ENCODE measurements at places on chromosomes 7 and 10. TPM values are rescaled to one million over a fixed set of nuclear protein-coding genes. Genes with fewer than 3 reads are reported as not detected.

DNA sequence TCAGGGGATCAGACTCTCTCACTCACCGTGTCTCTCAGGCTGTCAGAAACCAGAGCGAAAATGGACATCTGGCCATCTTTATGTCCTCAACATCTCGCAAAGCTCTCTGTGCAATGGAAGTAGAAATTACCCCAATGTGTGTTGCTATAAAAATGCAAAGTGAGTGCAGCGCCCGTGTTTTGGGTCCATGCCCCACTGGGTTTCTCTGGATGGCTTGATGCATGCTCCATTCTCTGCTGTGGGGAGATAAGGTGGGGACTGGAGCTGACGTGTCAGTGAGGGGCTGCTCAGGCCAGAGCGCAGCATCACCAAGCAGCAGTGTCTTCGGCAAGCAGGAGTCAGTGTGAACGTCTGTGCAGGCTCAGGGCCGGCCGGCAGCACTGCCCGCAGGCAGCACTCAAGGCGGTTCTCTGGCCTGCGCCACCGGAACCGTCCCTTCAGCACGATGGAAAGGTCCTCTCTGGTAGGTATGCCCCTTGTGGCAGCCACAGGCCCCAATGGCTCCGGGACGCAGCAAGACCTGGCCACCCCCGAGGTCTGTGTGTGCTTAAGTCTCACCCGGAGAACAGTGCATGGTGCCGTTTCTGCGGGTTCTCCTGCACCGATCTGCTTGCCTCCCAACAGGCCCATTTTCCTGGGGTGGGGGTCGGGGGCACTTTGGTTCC is 30.2 kb downstream of the WDR86 start:
- H3K27me3 ChIP-seq, result peaks cover 28% of the 10 kb centered on the region
- DNase-seq, result no peak
- peaks cover 17% of the 10 kb centered on the region for H3K36me3 ChIP-seq
- no peak overlapping the region for H3K4me3 ChIP-seq
- no peak overlapping the region for H3K27ac ChIP-seq

GRCh38 chr10:133132473-133133291 is 27.3 kb upstream of the KNDC1 start:
- DNase-seq, result no peak
- H3K27ac ChIP-seq, result no peak overlapping the region
- H3K27me3 ChIP-seq, result no peaks in the 10 kb centered on the region
- no peaks in the 10 kb centered on the region for H3K36me3 ChIP-seq

The ANKRD1 gene
- not detected for total RNA-seq

The OR9A2 gene
- not detected for total RNA-seq

The TRIL gene
- total RNA-seq, result 0.39 TPM

DNA sequence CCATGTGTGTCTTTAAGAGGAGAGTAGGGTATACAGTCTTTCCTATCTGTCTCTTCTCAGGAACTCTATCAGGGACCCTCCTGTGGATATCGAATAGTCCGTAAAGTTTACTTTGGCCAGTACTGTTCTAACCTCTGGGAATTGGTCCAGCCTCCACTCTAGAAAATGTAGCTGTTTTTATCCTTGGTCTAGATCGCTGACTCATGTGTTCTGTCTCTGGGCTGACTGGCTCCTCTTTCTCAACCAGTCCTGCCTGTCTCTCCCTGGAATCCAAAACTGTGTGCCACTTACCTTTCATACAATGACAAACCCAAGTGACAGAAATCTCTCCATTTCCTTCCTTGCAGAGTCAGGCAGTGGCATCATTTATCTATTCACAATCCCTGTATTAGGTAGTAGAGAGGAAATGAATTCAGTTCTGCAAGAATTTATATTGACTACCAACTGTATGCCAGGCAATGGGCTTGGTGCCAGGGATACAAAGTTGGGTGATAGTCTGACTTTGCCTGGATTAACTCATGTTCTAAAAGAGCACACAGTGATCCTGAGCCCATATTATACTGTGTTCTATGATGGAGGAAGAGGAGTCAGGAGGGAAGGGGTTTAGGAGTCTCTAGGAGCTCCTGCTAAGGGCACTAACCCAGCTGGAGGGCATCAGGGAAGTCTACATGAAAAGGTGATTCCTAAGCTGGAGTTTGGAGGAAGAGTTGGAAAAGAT is 232.7 kb downstream of the LRMDA start:
- no peaks in the 10 kb centered on the region for H3K4me1 ChIP-seq
- no peak for DNase-seq
- no peak overlapping the region for H3K27ac ChIP-seq
- no peaks in the 10 kb centered on the region for H3K36me3 ChIP-seq
- no peak overlapping the region for H3K4me3 ChIP-seq

The TWIST1 gene
- total RNA-seq, result 5.6 TPM

DNA sequence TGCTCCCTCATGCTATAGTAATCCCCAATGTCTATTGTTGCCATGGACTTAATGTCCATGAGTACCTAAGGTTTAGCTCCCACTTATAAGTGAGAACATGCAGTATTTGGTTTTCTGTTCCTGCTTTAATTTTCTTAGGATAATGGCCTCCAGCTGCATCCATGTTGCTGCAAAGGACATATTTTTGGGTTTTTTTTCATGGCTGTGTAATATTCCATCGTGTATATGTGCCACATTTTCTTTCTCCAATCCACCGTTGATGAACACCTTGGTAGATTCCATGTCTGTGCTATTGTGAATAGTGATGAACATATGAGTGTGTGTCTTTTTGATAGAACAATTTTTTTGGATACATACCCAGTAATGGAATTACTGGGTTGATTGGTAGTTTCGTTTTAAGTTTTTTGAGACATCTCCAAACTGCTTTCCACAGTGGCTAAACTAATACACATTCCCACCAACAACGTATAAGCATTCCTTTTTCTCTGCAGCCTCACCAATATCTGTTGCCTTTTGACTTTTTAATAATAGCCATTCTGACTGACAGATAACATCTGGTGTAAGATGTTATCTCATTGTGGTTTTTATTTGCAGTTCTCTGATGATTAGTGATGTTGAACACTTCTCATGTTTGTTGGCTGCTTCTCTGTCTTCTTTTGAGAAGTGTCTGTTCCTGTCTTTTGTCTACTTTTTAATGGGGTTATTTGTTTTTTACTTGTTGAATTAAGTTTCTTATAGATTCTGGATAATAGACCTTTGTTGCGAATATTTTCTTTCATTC is 68.8 kb upstream of the IFRD1 start:
- H3K36me3 ChIP-seq, result no peaks in the 10 kb centered on the region
- H3K27me3 ChIP-seq, result peaks cover 17% of the 10 kb centered on the region
- no peak overlapping the region for H3K27ac ChIP-seq
- H3K4me1 ChIP-seq, result no peaks in the 10 kb centered on the region
- DNase-seq, result no peak

- no peaks in the 10 kb centered on the region for H3K27me3 ChIP-seq
- H3K27ac ChIP-seq, result peak overlapping the region; percentile 35
- H3K4me1 ChIP-seq, result peaks cover 31% of the 10 kb centered on the region
- H3K36me3 ChIP-seq, result peaks cover 28% of the 10 kb centered on the region
- no peak overlapping the region for H3K4me3 ChIP-seq
- DNase-seq, result no peak
Measured at GRCh38 chr7:129471402-129471827, 30.9 kb upstream of the SMKR1 start.

GRCh38 chr10:121590772-121591171 is 7.5 kb downstream of the FGFR2 start:
- no peaks in the 10 kb centered on the region for H3K4me1 ChIP-seq
- no peak overlapping the region for H3K27ac ChIP-seq
- peaks cover 17% of the 10 kb centered on the region for H3K27me3 ChIP-seq
- no peak for DNase-seq
- H3K4me3 ChIP-seq, result no peak overlapping the region

GRCh38 chr7:129123510-129123857 is 21.0 kb upstream of the TSPAN33 start:
- H3K36me3 ChIP-seq, result peaks cover 11% of the 10 kb centered on the region
- no peak for DNase-seq
- peaks cover 39% of the 10 kb centered on the region for H3K4me1 ChIP-seq
- no peak overlapping the region for H3K27ac ChIP-seq

The AOAH gene
- 12.3 TPM for total RNA-seq

DNA sequence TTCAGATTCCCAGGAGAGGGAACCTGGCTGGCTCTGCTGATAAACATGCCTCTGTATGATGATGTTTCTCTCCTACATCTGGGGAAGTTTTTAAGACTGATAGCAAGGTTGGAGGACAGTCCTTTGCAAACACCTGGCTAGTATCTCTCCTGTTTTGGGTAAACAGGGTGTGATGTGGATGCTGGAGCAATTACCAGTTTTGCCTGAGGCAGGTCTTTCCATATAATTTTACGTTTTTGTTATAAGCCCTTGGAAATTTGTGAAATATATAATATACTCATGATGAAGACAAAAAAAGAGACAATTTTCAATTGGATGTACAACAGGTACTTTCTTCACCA is 138.6 kb downstream of the ADAM22 start:
- H3K27me3 ChIP-seq, result peaks cover 1% of the 10 kb centered on the region
- no peaks in the 10 kb centered on the region for H3K36me3 ChIP-seq
- no peak overlapping the region for H3K4me3 ChIP-seq

GRCh38 chr10:97608991-97609561 is 19.6 kb downstream of the C10orf62 start:
- no peaks in the 10 kb centered on the region for H3K36me3 ChIP-seq
- DNase-seq, result no peak
- no peaks in the 10 kb centered on the region for H3K4me1 ChIP-seq
- no peaks in the 10 kb centered on the region for H3K27me3 ChIP-seq
- H3K27ac ChIP-seq, result no peak overlapping the region

The ADCY1 gene
- 2.9 TPM for total RNA-seq

GRCh38 chr10:64626924-64627323 is 1105.7 kb downstream of the REEP3 start:
- no peak overlapping the region for H3K27ac ChIP-seq
- H3K4me1 ChIP-seq, result no peaks in the 10 kb centered on the region
- DNase-seq, result no peak

The IMMP2L gene
- 16.0 TPM for total RNA-seq

DNA sequence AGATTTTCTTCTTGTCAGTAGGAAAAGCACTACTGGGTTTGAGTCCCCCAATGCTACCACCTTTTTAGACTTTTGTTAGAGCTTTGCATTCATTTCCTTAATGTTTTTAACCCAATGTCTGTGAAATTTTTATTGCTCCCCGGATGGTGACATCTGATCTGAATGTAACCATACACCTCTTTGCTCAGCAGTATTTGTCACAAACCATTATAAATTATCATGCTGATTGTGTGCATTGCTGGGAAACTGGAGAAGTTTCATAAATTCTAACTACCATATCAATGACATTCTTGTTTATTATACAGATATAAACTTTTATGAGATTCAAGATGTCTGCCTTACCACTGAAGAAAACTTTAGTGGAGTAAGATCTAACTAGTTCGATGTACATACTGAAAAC is 8.5 kb downstream of the NRP1 start:
- H3K36me3 ChIP-seq, result no peaks in the 10 kb centered on the region
- H3K4me1 ChIP-seq, result peaks cover 9% of the 10 kb centered on the region
- no peak overlapping the region for H3K4me3 ChIP-seq
- DNase-seq, result no peak
- peaks cover 22% of the 10 kb centered on the region for H3K27me3 ChIP-seq
- no peak overlapping the region for H3K27ac ChIP-seq

The RPEL1 gene
- not detected for total RNA-seq

GRCh38 chr10:28842321-28842720 is 165.0 kb downstream of the BAMBI start:
- no peaks in the 10 kb centered on the region for H3K36me3 ChIP-seq
- H3K4me1 ChIP-seq, result no peaks in the 10 kb centered on the region
- H3K27ac ChIP-seq, result no peak overlapping the region
- no peak overlapping the region for H3K4me3 ChIP-seq
- no peak for DNase-seq

All from activated T-helper 1 cell treated with anti-CD3 and anti-CD28 coated beads, Interleukin-12 subunit alpha, Interleukin-12 subunit beta, Interleukin-2, Interleukin-4 antibody, amounts not matched to agents 30 ng/mL and 10 ng/mL and 1 ng/mL, durations not matched to agents 14 hours and 24 hours and 36 hours (primary cell).